SJSA1 (cell line): ENCODE measurements at places on chromosomes 6 and 20.

DNA sequence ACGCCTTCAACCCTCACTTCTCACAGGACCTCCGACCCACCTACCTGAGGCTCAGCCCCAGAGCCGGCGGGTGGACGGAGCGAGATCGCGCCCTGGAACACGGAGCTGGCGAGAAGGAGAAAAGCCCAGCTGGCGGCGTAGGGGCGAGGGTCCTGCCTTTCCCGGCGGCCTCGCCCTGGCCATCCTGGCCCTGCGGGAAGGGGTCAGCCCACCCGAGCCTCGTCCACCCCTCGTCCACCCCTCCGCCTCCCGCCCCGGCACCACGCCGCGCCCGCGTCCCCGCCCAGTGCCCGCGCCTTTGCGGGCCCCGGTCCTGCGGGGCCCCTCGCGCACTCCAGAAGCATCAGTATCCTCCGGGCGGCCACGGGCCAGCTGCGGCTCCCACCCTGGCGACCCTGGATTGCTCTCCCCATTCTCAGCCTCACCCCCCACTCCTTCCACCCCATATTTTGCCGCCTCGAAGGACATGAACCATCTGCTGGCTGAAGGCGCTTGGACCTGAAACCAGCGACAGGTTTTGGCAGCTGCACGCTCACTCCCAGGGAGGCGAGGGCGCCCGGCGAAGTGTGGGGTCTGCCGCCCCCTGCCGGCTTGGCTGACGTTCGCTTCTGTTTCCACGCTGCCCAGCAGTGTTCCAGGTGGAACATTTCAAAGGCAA lies 65.1 kb downstream of the PLG start:
- peak; percentile 3 for DNase-seq

DNA sequence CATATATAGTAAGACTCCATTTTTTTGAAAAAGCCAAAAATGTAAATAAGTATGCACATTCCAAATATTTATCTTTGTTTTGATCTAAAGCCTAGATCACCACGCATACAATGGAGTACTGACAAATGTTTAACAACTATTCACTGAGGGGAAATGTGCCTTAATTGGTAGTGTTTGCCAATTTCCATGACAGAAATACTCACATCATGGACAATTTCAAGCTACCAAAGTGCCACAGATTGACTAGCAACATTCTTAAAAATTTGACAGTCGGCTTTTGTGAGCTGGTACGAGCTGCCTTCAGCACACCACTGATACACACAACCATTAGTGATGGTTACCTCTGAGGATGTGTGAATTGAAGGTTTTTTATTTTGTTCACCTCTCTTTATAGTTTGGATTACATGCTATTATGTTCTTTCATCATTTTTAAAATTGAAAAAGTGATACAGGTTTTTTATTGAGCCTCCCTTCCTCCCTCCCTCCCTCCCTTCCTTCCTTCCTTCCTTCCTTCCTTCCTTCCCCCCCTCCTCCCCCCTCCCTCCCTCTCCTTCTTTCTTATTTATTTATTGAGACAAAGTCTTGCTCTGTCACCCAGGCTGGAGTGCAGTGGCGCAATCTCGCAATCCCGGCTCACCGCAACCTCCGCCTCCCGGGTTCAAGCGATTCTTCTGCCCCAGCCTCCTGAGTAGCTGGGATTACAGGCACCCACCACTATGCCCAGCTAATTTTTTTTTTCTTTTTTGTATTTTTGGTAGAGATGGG lies 19.2 kb downstream of the SMPDL3A start:
- DNase-seq, result no peak

DNA sequence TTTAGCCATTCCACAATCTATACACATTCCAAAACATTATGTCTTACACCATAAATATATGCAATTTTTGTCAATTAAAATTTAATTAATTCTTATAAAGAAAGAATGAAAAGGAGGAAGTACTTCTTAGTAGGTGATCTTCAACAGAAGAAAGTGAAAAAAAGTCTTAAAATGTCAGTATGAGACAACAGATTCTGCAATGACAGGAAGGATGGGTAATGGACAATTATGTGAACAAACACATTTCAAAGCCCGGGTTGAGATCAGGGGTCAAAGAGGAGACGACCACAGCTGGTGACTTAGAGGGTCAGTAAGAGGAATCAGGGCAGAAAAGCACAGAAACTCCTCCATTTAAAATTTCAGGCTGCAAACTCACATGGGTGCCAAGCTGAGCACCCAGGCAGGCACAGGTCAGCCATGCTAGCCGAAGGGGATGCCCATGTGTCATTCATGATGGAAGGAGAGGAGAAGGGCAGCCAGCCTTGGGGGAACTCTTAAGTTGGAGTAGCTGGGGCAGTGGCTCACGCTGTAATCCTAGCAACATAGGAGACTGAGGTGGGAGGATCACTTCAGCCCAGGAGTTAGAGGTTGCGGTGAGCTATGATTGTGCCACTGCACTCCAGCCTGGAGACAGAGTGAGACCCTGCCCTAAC lies 11.0 kb downstream of the VSX1 start:
- no peak for DNase-seq

DNA sequence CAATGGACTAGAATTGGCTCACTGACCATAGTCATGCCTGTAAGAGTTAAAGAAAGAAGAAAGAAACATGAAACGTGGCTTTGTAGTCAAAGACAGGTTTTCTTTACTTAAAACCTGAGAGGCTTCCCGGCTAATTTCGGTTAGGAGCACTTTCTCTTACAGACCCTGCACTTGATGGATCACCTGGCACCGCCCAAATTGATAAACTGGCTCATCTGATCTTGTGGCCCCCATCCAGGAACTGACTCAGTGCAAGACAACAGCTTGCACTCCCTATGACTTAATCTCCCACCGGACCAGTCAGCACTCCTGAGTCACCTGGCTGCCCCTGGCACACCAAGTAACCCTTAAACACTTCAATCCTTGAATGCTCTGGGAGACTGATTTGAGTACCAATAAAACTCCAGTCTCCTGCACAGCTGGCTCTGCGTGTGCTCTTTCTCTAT lies 12.3 kb downstream of the TMEM14B start:
- DNase-seq, result peak; percentile 55

- no peak for DNase-seq
Observed at GRCh38 chr6:165817148-165817547, 154.1 kb upstream of the PDE10A start.

DNA sequence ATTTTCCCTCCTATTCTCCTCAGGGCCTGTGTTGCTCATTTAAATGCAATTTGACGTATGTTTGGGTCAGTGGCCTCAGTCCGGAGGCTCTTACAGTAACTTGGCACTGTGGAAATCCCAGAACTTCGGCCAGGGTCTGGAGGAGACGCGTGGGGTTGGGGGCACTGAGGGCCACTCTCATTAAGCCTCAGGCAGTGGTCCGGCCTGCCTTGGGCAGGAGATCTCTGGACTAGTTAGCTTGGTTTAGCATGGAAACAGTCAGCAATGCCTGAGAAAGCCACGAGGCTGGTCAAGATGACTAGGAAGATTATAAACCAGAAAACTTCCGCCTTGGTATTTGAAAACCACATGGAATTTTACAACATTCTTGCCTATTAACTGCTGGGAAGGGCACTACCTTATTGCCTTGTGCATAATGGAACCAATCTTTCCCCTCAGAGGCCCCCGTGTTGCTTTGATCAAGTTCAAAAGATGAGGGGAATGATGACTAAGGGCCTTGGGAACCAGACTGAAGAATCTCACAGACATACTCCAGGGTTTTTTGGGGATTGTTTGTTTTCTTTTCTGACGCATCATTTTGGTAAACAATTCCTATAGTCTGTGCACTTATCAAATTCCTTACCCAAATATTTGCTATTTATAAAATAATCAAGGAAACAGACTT lies 206.0 kb upstream of the PREP start:
- DNase-seq, result peak; percentile 96

GRCh38 chr6:104711371-104711770 lies 148.3 kb downstream of the HACE1 start:
- DNase-seq, result peak; percentile 14

DNA sequence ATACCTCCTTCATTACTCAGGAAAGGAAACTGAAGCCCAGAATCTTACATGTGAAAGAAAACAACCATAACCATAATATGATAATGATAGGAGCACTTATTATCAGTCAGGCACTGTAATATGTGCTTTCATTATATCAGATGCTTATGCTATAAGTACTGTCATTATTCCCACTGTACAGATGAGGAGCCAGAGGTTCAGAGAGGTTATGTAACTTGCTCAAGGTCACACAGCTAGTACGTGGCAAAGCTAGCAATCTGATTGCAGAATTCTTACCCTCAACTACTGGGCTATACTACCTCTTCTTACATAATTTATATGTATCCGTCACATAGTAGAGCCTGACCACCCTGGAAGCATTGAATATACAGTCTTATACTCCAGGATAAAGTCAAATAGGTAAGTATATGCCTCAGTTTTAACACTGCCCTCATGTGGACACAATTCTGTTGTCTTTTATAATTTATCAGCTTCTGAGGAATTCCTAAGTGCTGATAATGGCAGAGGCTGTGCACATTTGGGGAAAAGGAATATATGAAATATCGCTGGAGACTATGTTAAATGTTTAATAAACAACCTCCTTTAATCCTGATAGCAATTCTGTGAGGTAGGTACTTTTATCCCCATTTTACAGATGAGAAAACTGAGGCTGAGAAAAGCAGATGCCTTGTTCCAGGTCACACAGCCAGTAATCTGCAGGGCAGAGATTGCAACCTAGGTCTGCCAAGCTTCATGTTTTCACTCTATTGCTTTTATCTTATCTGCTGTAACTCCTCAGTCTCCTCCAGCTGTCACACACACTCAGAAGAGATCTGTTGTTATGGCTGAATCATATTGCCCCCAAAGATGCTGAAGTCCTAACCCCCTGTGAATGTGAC lies 13.4 kb downstream of the BCAS1 start:
- no peak for DNase-seq

DNA sequence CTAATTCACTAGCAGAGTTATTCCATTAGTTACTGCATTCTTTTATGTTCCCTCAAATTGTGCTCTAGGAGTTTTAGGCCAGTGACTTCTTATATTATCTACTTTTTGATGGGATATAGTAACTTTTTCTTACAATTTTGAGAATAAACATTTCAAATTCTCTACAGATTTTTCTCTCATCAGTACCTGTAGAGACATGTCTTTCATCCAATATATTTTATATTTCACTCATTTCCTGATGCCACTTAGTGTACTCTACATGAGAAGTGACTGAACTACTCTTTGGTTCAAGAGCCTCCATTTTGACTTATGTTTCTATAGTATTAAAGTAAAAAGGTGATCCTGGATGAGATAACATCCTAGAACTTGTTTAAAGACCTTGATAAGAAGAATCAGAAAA lies 108.5 kb downstream of the ELOVL4 start:
- DNase-seq, result no peak

- no peak for DNase-seq
Observed at GRCh38 chr6:5785249-5785648, 221.5 kb downstream of the NRN1 start.

GRCh38 chr6:120576061-120576460 lies 758.2 kb downstream of the TBC1D32 start:
- no peak for DNase-seq

GRCh38 chr20:33304046-33304445 lies 21.0 kb downstream of the BPIFB1 start:
- DNase-seq, result no peak

- no peak for DNase-seq
Observed at GRCh38 chr6:72769459-72770125, 147.7 kb downstream of the KCNQ5 start.

- DNase-seq, result peak; percentile 70
Observed at GRCh38 chr6:130885392-130886192, 58.4 kb downstream of the SMLR1 start.

GRCh38 chr6:3848380-3848779 lies 793 bp upstream of the FAM50B start:
- DNase-seq, result no peak

- DNase-seq, result peak; percentile 25
Observed at GRCh38 chr6:17816921-17817611, 110.3 kb upstream of the NUP153 start.

GRCh38 chr6:158002951-158003853 lies 21.5 kb downstream of the SYNJ2 start:
- DNase-seq, result peak; percentile 77

DNA sequence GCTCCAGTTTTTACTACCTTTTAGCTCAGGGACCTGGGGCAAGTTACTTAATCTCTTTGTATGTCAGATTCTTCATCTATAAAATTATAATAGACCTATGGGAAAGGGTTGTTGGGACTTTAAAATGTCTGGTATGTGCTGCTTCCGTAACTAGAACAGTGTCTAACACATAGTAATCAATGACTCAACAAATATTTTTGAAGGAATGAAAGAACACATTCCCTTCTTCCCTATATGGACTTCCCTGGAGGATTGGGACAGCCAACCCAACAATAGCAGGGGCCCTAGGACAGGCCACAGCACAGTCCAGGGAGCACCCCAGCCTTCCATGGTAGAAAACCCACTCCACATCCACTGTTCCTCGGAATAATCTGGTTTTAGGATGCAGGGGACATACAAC lies 50.7 kb upstream of the TPD52L1 start:
- DNase-seq, result peak; percentile 89

DNA sequence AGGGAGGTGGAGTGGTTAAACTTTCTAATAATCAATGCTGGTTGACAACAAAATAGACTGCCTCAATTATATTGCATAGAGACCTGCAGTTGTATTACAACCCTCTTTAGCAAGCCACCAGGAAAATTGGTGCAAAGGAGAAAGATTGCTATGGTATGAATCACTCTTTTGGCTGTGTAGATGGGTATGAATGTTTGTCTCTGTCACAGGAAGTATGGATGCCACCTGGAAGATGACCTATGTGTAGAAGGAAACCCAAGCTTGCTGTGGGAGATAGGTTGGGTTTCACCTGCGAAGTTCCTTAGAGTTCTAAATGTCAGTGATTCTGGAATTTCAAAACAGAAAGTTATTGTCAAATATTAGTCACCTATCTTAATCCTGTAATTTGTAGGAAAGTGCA lies 134.6 kb downstream of the SOBP start:
- DNase-seq, result no peak
